ENCODE measurements at places on chromosomes 2 and 18.

GRCh38 chr2:233676046-233676445 lies 4.3 kb downstream of the UGT1A9 start:
- DNase-seq = peak; percentile 42

DNA sequence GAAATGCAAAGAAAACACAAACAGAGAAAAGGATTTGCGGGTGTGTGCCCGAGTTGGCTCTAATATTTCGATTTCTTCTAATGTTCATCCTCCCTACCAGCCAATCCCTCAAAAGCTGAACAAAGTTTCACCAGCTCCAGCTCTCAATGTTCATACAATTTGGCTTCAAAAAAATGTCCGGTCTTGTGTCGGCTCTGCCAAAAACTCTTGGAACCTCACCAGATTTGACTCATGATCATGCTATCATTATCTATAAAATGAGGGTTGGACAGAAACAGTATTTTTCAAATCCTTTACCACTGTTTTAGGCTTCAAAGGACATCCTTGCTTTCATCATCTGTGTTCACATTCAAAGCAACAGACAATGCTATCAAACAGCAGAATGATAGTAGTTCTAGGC lies 88.2 kb downstream of the CRACDL start:
- DNase-seq = no peak

DNA sequence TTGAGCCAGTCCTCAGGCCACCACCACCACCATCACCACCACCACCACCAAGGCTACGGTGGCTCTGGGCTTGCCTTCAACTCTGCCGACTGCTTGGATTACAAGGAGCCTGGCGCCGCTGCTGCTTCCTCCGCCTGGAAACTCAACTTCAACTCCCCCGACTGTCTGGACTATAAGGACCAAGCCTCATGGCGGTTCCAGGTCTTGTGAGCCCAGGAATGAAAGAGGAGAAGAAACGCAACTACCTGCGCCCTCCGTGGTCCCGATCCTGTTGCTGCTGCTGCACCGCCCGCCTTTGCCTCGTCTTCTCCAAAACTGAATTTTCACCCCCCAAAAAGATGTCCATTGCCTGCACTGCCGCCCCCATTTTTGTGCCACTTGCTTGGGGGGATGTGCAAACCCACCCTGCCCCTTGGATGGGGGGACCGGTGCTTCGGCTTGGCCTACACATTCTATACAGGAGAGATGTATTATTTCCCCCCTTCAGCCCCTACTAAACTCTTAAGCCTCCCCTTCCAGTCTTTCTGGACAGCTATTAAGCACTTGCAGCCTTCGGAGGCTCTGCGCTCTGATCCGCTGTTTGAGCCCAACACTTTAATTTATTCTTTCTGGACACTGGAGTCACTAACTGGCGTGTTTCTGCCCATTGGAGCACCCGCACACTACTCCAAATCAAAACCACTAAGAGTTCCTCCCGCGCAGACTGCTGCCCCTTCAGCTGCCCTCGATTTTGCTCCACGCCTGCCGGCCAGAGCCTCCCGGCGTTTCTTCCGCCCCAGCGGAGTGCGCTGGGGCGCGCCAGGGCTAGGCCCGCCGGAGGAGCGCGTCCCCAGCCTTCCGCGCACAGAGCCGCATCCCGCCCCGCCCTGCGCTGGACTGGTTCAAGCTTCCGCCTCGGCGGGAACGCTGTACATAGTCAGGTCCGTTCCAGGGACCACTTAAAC lies 5.7 kb downstream of the OTX1 start:
- no peak for DNase-seq

DNA sequence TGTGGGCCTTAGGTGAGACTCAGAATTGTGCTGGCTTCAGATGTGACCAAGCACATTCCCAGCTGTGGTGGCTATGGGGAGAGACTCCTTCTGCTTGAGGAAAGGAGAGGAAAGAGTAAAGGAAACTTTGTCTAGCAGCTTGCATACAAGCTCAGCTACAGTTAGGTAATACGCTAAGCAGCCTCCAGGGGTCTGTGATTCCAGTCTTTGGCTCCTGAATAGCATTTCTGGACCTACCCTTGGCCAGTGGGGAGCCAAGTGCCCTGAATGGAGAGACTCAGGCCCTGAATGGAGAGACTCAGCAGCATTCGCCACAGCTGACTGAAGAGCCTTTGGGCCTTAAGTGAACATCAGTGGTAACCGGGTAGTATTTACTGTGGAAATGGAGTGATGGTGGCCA lies 227.4 kb upstream of the CDH7 start:
- DNase-seq = no peak

DNA sequence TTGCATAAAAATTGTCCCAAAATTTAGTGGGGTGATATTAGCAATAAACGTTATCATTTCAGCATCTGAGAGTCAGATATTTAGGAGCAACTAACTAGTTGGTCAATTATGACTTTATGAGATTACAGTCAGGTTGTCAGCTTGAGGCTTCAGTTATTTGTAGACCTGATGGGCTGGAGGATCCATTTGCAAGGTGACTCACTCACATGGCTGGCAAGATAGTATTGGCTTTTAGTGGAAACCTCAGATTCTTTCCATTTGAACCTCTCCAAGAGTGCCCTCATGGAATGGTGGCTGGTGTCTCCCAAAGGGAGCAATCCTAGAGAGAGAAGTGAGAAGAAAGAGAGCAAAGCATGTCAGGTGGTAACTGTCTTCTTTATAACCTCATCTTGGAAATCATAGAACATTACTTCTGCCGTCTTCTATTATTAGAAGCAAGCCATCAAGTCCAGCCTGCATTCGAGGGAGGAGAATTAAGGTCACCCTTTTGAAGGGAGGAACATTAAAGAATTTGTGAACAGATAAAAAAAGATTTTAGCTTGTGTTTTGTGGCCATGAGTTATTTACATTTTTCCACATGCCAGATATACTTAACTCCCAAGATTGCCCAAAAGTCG lies 92.5 kb downstream of the HAUS1 start:
- no peak for DNase-seq

- no peak for DNase-seq
Observed at GRCh38 chr2:190318514-190318913, 1.1 kb downstream of the HIBCH start.

DNA sequence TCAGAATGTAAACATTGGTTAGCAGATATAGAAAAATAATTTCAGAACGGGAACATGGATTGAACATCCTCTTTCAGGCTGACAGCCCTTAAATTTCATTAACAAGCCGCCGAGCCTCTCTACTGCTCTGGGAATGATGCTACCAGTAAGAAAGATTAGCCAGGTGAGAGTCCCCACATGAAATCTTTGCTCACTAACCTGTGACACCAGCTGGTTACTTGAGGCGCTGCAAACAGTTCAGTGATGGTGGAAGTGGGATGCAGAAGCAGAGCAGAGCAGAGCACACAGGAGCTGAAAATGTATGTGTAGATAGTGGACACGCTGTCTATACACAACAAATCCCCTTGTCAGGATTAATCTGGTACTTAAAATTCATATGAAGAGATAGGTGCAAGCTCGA lies 721.1 kb downstream of the DPP10 start:
- DNase-seq = no peak

- no peak for DNase-seq
Observed at GRCh38 chr2:101249826-101250225, 2.9 kb upstream of the CNOT11 start.

- no peak for DNase-seq
Observed at GRCh38 chr2:236786751-236787150, 217.1 kb downstream of the ACKR3 start.

DNA sequence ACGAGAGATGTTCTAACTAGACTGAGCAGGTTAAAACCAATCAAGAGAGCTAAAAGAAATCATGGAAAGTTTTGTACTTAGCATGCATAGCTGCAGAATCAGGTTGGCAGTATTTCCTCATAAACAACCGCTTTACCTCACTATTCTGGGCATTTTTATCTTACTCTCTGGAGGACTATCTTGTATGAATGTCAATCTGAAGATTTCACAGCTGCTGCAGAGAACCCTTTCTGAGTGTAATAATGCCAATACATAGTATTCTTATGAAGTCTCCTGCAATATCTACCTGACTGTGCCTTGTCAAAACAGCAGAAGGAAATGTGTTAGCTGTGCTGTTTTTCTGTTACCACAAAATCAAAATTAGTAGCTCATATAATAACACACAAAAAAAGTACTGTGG lies 705.9 kb upstream of the FSHR start:
- DNase-seq = no peak

GRCh38 chr18:47179520-47179919 lies 3.4 kb upstream of the IER3IP1 start:
- DNase-seq = peak; percentile 5

DNA sequence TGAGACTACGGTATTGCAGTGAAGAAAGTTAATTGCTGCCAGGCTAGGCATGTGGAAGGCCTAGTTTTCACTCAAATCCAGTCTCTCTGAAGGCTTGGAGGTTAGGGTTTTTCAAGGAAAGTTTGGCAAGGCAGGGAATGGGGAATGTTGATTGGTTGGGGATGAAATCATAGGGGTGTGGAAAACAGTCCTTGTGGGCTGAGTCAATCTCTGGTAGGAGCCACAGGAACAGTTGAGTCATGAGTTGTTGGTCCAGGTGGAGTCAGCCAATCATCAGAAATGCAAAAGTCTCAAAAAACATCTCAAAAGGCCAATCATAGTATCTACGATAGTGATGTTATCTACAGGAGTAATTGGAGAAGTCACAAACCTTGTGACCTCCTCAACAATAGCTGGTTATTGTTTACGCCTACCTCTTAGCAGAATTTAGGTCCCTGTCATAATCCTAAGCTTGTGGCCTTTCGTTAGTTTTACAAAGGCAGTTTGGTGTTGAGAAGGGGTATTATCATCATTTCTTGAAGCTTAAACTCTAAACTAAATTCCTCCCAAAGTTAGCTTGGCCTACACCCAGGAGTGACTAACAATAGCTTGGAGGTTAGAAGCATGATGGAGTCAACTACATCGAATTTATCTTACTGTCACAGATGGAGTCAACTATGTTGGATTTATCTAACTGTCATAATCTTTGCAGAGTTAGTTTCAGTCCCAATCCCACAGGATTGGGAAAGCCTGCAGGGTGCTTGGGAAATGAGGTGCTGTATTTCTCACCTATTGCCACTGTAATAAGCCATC lies 33.7 kb upstream of the APCDD1 start:
- DNase-seq = peak; percentile 95

DNA sequence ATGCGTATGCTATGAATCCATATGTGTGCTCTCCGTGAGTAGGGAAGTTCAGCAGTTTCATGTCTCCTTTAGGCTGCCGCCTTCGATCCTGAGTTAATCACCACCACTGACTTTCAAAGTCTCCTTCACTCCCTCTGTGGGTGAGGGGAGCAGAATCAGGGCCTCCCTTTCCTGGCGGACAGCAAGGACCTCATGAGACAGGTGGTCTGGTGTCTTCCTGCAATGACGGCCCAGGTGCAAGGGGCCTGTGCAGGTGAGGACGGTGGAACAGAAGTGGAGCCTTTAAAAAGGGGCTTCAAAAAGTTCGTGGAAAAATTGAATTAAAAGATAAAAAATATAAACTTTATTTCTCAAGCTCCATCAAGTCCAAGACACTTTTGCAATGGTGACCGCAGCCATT lies 222.6 kb downstream of the TWIST2 start:
- no peak for DNase-seq

- no peak for DNase-seq
Observed at GRCh38 chr18:27447451-27447881, 262.4 kb upstream of the CHST9 start.

GRCh38 chr18:60452421-60452820 lies 79.8 kb upstream of the MC4R start:
- DNase-seq = peak; percentile 37

- peak; percentile 87 for DNase-seq
Observed at GRCh38 chr2:32963941-32964340, 17.2 kb downstream of the LTBP1 start.

- peak; percentile 30 for DNase-seq
Observed at GRCh38 chr2:102289129-102289528, 22.2 kb upstream of the IL1RL1 start.

DNA sequence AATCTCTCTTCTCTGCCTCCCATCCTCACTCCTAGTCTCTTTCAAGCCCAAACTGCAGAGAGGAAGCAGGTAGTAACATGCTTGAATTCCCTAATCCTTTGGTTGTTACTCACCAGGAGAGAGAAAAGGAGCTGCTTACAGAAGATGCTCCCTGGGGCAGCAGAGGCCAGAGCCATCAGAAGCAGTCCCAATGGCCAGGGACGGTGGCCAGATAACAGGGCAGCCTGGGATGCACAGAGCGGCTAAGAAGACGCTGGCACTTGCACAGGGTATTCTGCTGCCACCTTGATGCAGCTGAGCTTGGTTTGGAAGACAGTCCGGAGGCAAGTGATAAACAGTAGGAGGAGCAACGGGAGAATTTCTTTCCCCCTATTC lies 250 bp downstream of the DSC1 start:
- DNase-seq = no peak

DNA sequence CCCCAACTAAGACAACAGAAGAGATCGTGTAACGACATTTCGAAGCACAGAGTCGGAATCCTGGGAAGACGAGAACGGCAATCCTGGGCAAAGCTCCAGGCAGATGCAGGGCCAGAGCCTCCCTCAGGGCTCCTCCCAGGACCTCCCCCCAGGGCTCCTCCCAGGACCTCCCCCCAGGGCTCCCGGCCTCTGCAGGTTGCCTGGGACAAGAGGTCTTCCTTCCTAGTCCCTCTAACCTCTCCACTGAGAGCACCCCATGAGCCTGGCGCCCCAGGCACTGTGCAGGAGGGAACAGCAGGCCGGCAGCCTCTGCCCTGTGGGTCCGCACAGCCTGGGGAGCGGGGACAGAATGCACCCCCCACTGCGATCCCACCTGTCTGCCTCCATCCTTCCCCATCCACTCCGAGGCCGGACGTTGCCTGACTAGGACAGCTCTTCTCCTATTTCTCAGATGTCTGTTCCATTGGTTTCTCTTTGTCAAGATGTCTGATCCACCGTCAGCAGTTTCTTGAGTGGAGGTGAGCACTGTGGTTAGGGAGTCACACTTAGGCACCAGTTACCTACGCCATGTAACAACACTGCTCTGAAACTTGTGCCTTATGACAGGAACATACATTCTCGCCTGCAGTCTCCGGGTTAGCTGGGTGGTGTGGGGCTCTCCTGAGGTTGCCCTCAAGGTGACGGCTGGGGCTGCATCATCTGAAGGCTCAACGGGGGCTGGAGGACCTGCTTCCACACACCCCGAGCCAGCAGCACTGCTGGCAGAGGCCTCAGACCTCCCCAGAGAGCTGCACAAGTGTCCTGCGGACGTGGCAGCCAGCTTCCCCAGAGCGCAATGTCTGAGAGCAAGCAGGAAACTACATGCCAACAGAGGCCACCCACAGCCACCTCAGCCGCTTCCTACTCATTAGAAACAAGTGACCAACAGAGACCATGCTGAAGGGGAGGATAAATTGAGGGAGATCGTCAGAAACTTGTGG lies 28.9 kb downstream of the ADI1 start:
- DNase-seq = no peak

Data from fibroblast of lung (primary cell).